ENCODE measurements at places on chromosomes 2 and 18.
A peak's percentile ranks its signal among the peaks of the same experiment; 100 is the strongest.

DNA sequence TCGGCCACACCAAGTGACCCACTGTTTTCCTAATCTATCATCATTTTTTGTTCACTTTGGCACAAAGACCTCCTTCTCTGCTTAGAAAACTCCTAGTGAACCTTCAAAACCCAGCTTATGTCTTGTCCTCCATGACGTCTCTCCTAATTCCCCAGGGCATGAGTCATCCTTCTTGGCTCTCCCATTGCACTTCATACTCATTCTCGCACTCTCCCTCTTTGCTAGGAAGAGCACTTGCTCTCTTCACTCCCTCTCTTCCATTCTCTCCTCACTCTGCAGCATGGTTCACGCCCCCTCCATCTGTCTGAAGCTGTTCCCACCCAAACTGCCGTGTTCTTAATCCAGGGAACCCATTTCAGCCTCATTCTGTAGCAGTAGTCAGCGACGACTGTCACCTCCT, 103.9 kb downstream of the MRO start:
- DNase-seq, result no peak

DNA sequence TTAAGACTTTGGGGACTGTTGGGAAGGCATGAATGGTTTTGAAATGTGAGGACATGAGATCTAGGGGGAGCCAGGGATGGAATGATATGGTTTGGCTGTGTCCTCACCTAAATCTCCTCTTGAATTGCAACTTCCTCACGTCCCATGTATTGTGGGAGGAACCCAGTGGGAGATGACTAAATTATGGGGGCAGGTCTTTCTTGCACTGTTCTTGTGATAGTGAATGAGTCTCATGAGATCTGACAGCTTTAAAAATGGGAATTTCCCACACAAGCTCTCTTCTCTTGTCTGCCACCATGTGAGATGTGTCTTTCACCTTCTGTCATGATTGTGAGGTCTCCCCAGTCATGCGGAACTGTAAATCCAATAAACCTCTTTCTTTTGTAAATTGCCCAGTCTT, 11.5 kb upstream of the MBP start:
- DNase-seq, result no peak

- no peak for DNase-seq
Measured at GRCh38 chr18:32042337-32042736, 23.7 kb downstream of the RNF125 start.

GRCh38 chr2:19021721-19022120, 336.7 kb downstream of the OSR1 start:
- no peak for DNase-seq

DNA sequence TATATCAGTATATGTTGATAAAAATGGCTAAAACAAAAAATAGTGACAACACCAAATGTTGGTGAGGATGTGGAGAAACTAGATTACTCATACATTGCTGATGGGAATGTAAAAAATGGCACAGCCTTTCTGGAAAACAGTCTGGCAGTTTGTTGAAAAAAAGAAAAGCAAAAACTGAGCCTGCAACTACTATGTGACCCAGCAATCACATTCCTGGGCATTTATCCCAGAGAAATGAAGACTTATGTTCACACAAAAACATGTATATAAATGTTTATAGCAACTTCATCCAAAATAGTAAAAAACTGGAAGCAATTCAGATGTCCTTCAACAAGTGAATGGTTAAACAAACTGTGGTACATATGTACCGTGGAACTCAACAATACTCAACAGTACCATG, 7.5 kb upstream of the KDSR start:
- DNase-seq, result no peak

- DNase-seq, result no peak
Measured at GRCh38 chr2:96528006-96528699, 8.4 kb upstream of the ARID5A start.

- no peak for DNase-seq
Measured at GRCh38 chr2:130966149-130966774, 127.0 kb downstream of the FAM168B start.

GRCh38 chr2:51628917-51629316, 597.0 kb upstream of the NRXN1 start:
- DNase-seq, result no peak

- DNase-seq, result no peak
Measured at GRCh38 chr2:24509425-24509824, 18.4 kb downstream of the NCOA1 start.

- no peak for DNase-seq
Measured at GRCh38 chr2:2491964-2492363, 160.9 kb upstream of the MYT1L start.

- DNase-seq, result no peak
Measured at GRCh38 chr18:78974115-78974761, 5.4 kb upstream of the SALL3 start.

- no peak for DNase-seq
Measured at GRCh38 chr2:84375020-84375419, 84.1 kb downstream of the SUCLG1 start.

- no peak for DNase-seq
Measured at GRCh38 chr2:238936162-238937052, 88.5 kb downstream of the TWIST2 start.

DNA sequence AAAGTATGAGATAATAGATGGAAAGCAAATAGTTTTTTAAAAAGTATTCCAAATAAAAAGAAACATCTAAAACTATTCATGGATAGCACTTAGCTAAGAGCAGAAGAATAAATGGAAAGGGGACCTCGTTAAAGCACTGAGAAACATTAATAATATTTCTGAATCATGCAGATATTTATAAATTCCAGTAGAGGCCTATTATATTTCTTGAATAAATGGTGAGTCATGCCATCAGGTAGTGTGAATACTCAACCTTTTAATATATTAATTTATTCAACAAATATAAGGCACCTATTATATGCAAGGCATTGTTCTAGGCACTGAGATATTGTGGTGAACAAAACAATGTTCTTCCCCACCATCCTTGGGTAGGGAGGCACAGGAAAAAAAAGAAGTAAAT, 53.8 kb downstream of the ICA1L start:
- DNase-seq, result no peak

- DNase-seq, result no peak
Measured at GRCh38 chr2:36366491-36367120, 11.0 kb downstream of the CRIM1 start.

DNA sequence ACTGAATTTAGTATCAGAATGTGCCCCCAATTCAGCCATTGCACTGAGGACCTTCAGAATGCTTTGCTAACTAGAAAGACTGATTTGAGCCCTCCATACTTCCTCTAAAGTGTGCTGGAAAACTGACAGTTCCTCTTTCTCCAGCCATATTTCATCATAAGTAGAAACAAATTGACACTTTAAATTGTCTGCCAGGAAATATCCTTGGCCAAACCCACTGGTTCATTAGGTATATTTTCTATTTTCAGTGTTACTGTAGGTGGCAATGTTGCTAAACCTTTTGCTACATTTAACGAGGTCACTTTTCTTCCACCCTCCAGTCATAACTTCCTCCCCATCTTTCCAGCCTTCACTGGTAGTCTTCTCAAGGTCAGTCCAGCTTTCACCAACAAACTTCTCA, 21.5 kb downstream of the SP5 start:
- DNase-seq, result no peak

- no peak for DNase-seq
Measured at GRCh38 chr2:5978131-5978751, 286.1 kb downstream of the SOX11 start.

DNA sequence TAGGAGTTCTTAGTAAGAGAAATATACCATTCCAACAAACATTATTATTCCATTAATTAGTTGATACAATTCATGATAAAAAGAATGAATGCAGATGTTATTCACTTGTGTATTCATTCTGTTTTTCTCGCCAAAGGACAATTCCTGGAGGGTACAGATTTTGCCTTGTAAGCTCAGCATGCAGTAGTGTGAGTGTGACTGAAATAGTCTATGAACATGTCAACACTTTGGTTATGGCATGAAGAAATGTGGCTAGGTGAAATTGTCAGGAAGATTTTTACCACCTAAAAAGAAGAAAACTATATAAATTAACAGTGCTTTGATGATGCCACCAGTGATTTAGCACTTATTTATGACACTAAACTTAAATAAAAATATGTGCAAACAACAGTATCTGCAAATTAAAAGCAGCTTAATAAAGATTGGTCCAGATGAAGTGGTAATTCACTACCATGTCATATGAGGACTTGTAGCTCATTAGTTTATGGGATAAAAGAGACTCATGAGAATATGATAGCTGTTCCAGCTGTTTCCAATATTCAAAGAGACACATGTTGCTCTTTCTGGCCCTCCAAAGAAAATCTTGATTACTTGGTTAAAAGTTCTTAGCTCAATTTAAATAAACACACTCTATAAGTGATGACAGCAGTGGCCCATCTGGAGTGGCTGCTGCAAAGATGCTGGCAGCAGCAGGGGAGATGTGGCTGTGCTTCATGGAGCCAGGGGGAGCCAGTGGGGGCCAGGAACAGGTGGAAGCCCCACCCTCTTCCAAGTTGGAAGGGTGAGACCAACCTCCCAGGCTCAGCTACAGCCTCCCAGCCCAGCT, 165.0 kb downstream of the CDH19 start:
- DNase-seq, result no peak

DNA sequence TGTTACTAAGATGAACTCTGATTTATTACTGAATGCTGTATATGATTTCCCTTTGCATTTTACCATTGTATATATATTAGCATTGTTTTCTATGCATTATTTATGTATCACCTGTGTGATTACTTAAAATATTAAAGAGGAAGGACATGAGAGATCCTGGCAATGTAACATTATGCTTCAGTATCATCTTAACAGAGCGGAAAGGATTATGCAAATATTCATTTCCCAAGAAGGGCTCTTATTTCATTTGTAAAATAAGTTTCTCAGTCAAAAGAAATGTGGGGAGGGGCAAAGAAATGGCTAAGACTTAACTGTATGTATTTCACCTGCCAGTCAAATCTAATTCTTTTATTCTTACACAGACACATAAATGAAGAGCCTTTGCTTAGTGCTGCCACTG, 654.2 kb upstream of the PKDCC start:
- DNase-seq, result no peak

DNA sequence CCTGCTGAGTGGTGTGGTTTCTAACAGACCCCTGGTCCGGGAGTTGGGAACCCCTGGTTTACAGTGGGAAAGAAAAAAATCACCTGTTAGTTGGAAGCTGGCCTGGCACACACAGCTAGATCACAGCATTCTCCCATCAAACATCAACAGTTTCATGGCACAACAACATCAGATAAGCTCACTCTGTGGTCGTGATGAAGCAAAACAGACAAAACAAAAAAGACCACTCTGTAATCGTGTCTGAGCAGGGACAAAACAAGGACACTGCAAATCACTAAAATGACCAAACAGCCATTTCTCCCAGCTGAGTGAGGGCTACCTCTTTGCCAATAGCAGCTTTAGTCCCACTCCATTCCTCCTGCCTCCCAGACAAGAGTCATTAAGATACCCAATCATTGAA, 9.0 kb upstream of the IMPACT start:
- DNase-seq, result peak; percentile 30

DNA sequence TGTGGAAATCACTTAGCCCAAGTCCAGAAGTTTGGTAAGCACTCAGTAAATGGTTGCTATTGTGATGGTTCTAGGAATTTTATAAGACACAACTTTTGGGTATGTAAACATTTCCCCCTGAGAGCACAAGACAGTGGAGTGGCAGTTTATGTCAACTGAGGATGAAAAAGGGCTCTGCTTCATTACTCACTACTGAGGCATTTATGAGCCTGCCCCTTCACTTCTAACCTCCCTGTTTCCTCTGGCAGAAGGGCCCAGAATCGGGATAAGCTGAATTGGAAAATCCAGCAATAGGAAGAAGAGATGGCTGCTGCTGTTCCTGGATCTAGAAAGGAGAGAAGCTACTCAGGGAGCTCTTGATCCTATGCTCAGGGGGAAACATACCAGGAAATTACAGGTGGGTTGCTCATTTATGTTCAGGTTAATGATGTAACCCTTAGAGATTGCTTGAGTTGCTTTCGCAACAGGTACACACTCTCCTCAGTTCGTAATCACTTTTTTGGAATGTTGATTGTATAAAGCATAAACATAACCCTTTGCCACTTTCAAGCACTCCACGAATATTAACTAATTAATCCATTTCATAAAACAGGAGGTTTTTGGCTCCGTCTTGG, 46.3 kb downstream of the ADCYAP1 start:
- DNase-seq, result no peak

- peak; percentile 85 for DNase-seq
Measured at GRCh38 chr2:232327105-232328031, 51.2 kb upstream of the ALPP start.

- no peak for DNase-seq
Measured at GRCh38 chr2:161061786-161062185, 98.4 kb upstream of the TANK start.

DNA sequence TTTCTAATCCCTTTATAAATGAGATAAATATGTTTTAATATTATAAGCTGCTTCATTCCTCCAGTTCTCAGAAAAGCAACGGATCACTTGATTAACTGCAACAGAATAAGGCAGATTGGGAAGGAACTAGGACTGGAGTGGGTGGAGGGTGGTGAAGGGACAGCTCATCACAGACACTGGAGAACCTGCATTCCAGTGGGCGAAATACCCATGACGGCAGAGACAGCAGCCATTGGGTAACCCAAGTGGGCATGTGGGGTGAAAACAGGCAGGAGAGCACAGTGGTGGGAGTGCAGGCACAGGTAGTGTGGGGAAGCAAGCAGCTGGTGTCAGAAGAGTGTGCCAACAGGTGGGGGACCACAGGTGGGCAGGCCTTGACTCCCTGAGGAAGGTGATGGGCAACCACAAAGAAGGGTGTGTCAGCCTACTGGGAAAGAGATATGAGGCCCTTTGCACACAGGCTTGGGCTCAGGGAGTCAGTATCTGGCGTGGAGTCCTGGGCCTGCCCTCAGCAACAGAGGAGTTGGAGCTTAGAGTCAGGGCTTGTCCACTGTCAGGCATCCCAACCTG, 27.2 kb downstream of the DPYSL5 start:
- no peak for DNase-seq

DNA sequence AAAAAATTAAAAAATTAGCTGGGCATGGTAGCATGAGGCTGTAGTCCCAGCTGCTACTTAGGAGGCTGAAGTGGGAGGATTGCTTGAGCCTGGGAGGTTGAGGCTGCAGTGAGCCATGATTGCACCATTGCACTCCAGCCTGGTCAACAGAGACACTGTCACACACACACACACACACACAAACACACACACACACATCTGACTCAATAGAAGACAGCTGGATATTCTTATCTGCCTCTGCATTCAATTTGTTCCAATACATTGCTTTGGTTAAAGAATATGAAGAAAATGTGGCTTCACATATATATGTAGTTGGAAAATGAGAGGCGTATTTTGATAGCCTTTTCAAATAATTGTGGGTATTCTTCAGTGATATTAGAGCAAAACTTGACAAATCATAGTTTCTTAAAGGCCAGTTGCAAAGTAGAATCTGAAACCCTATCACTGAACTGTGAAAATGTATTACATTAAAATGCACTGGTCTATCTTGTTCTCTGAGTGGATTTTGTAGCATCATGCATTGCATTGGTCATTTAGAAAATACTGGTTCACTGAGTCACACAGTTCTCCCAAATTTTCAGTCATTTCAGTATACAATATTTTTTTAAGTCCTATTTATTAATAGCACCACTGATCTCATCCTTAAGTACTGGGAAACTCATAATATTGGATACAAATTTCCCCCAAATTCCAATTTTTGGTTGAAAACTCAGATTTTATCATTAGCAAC, 140.9 kb downstream of the MCFD2 start:
- DNase-seq, result no peak

GRCh38 chr18:56085551-56085950, 497.6 kb upstream of the TCF4 start:
- DNase-seq, result no peak

- DNase-seq, result no peak
Measured at GRCh38 chr2:207285473-207285815, 119.7 kb upstream of the KLF7 start.

- no peak for DNase-seq
Measured at GRCh38 chr2:12094134-12094533, 347.7 kb downstream of the LPIN1 start.

- DNase-seq, result no peak
Measured at GRCh38 chr18:63961435-63961980, 8.4 kb upstream of the SERPINB8 start.
